ENCODE measurements at places on chromosomes 1 and 21.

- no peak for DNase-seq
Measured at GRCh38 chr1:63782982-63783381, 9.2 kb downstream of the ROR1 start.

DNA sequence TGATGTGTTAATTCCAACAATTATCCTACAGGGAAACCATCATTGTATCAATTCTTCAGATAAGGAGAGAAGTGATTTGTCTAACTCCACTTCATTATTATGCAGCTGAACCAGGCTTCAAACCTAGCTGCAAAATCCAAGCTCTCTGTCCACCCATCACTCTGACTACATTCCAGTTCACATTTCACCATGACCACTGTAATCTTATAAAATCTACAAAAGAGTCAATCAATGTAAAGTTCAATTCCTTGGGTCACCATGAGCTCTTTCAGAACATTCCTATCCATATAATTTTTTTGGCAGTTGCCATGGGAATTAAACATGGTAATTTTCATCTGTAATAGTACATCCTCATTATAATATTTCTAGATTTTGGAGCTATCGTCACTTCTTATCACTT, 100.9 kb downstream of the PLPPR5 start:
- no peak for DNase-seq

DNA sequence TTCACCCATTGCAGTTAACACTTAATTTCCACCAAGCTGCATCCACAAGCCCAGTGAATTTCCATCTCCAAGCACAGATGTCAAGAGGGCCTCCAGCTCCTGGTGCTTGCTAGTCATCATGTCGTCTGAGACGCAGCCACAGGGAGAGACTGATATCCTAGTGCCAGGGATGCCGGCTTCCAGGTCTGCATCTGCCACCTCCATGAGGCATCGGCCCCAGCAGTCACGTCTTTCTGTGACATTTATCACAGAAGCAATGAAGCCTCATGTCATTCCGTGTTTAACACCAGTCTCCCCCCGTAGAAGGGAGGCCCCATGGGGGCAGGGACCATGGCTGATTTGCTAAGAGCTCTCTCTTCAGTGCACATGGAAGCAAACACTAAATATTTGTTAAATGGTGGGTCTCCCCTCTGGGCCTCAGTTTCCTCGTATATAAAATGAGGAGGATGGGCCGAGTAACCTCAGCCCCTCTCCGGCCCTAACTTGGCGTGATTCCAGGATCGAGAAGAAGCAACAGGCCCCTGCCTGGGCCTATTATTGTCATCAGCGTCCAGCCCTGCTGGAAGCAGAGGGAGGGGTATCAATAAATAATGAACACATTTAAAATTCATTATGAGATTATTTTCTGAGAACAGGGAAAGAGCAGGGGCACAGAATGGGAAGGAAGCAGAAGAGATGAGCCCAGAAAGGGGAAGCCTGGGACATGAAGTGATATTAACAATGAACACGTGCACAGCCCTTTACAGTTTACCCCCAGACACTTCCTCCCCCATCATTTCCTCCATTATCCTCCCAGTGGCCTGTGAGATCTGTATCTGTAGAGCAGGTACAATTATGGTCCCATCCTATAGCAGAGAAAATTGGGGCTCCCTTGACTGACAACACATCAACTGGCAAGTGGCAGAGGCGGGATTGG, 837 bp upstream of the C1QB start:
- no peak for DNase-seq

- no peak for DNase-seq
Measured at GRCh38 chr1:16145030-16145661, 10.7 kb downstream of the EPHA2 start.

GRCh38 chr1:32972814-32973428, 8.3 kb upstream of the RNF19B start:
- DNase-seq = no peak

DNA sequence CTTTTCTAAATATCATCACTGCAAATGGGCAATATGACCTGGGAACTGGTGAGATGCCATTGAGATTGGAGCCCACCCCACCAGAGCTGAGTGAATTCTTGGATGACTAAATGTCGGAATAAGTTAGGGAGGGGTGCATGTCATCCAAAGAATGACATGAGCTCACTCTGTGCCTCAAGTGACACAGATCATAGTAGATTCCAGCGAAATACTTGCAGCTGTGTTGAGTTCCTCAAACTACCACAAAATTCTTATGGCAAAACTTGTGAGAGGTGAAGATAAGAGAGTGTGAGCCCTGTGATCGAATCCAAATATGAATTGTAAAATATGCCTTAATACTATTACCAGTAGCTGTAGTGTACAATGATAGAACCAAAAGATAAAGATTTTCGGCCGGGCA, 2.3 kb upstream of the TCP10L start:
- DNase-seq = no peak

DNA sequence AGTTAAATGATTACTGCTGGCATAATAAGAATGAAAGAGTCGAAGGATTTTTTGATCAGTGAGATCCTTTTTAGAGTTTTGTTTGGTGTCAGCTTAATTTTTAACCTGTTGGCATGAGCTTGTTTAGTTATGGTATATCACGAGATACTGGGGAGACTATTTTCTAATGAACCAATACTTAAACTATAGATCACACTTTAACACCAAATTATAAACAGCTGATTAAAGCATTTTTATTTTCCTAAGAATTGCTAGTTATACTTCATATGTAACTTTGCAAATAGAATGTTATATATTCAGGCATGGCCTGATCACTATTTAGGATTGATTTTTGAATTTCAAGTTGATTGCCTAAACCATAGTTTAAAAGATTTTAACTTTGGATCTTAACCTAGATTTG, 6.0 kb downstream of the DDX20 start:
- DNase-seq = no peak

- no peak for DNase-seq
Measured at GRCh38 chr1:83509301-83509781, 489.6 kb downstream of the TTLL7 start.

GRCh38 chr1:75338616-75339483, 204.7 kb downstream of the LHX8 start:
- DNase-seq = no peak

DNA sequence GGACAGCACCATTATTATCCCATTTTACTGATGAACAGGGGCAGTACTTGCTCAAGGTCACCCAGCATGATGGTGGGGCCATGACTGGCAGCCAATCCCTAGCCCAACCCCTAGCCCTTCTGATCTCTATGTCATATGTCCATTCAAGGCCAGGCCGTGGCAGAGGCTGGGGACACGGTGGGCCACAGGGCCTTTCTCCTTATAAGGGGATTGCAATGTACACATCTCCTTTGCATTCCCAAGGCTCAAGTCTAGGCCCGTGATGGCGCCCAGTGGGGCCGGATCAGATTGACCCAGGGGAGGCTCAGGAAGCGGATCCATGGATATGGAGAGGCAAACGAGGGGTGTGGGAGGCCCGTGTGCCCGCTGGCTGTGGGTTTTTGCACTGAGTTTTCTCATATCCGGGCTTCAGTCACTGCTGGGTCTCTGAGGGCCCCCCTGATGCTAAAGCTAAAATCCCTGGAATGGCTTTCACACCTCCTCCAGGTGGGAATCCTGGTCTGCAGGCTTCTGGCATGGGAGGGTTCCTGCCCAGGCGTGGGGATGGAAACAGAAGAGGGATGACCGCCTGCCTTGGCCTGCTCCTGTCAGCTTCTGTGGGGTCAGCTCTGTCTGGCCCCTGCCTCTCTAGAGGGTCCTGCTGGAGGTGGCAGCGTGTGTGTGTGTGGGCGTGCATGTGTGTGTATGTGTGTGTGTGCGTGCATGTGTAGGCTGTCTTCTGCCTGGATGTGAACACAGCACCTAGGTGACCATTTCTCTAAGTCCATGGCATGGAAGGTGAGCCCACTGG, 2.1 kb downstream of the MYOM3 start:
- no peak for DNase-seq
